CD14-positive monocyte (primary cell): ENCODE measurements at places on chromosomes 6 and 20.

DNA sequence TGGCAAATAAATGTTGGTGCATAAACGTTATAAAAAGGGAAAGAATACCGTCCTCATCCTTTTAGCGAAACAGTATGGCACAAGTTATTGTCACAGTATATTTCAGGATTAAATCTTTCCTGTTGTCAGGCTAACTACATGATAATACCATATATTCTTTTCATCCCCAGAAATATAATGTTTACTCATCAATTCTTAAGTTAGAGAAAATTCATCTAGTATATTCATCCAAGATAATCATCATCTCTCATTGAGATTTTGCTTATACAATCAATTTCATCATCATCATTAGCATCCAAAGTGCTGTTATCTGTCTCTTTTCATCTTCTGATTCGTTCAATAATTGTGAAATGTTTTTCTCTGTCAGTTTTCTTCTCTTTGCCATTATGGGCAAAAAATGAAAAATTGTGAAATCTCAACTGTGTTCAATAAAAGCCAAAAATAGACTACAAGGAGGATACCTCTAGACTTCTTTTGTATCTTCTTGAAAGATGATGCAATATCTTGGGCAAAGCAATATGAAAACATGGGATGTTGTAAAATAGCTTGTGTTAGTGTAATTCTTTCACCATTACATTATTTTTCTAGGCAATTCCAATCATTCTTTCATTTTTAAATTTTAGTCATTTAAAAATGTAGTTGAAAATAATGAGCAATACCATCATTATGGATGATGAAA, 2.6 kb downstream of the SPACA1 start:
- no peak for DNase-seq

- DNase-seq = peak; percentile 97
These were observed 3.7 kb upstream of the MMP9 start for GRCh38 chr20:46004889-46005473.

- DNase-seq = no peak
These were observed 21.5 kb upstream of the TMEM30A start for GRCh38 chr6:75306064-75306463.

- DNase-seq = no peak
These were observed 72.4 kb downstream of the L3MBTL3 start for GRCh38 chr6:130090796-130091195.

DNA sequence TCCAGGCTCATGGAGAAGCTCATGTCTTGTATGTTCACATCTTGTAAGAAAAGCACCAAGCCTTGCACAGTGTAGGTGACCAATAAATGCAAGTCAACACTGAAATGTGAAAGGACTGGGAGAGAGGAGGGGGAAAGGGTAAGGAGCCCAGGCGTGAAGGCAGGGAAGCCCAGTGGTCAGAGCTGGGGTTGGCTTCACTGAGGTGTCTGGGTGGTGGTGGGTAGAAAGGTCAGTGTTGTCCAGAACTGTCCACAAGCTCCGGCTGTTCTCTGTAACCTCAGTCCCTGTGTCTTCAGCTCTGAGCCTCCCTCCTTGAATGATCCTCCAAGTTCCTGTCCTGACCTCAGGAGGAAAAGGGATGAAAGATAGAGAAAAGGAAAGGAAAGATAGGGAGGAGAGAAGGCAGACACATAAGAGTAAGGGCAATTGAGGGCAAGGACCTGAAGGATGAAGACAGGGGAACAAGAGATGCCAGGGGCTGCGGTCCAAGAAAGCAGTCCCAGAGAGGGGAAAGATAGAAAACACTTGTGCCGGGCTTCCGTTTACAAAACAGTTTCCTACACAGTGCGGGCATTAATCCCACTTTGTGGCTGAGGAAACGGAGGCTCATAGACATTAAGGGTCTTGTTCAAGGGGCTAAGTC, 2.4 kb upstream of the TNXB start:
- DNase-seq = no peak

DNA sequence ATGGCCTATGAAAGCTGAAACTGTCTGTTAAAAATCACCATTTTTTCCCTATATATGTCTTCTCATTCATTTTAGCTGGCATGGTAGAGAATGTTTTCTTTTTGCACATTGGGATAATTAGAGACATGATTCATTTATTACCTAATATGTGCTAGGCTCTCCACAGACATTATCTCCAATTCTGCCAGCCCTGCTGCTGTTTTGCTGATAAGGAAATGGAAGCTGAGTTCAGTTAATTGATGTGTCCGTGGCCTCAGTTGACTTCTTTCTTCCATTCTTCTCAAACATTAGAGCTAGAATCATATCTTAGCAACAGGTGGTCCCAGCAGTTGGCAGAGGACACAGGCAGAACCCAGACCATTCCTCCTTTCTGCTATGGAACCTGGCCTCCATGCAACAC, 644.1 kb upstream of the CITED2 start:
- DNase-seq = no peak

DNA sequence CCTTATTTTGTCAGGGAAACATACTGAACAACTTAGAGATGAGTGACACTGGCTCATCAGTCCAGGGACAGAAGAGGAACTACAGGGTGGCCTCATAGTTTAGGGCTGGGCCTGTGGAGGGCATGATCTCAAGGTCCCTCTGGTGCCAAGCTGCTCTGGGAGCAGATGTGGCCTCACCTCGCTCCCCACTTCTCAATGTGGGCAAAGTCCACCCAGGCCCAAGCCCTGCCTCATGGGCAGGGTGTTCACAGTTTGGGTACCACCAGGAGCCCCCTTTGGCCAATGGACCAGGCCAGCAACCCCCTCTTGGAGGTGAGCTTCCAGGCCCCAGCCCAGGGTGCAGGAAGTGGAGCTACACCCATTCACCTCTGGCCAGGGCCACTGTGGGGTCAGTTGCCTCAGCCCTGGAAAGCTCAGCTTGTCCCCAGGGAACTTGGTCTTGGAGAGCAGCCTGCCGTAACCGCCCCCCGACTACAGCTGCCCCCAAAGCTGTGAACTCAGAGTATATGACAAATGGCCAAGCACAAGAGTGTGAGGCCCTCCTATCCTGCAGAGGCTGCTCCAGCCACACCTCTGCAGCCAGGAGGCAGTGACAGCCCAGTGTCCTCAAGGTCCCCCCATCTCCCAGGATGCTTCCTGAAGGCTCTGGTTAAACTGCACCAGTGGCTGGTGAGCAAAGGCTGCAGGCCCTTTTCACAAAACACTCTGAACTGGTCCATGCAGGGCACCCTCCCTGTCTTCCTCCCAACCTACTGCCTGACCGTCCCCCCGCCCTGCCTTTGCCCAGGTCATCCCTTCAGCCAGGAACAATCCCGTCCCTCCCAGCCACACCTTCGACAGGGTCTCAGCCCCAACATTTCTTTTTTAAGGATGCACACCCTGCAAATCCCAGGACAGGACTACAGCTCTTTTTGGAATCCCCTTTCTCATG, 3.6 kb downstream of the ADISSP start:
- peak; percentile 78 for DNase-seq

GRCh38 chr6:127289934-127290333, 23.3 kb downstream of the RNF146 start:
- no peak for DNase-seq

DNA sequence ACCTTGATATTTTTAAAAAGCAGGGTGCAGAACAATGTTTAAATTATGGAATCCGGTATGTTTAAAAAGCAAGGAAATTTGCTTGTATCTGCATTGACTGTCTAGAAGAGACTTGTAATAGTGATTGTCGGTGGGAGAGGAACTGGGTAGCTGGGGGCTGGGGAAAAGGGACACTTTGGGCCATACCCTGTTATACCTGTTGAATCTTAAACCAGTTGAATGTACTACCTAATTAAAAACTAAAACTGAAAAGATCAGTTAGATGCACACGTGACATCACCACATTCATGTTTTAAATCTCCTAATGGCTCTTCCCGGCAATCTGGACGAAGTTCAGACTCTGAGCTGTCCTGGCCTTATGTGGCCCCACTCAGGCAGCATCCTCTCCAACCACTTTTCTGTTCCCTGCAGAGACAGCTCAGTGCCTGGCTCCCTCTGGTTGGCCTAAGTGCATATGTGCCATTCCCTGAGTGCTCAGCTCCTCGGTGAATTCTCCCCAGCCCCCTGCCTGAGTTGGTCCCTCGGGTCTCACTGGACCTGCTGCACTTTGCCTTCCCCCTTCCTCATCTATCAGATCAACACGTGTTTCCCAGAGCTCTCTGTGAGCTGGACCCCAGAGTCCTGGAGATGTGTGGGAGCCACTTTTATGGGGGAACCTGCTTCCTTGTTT, 36.3 kb downstream of the SLC52A3 start:
- DNase-seq = no peak

GRCh38 chr6:160428818-160429619, 80.8 kb downstream of the SLC22A3 start:
- DNase-seq = no peak

DNA sequence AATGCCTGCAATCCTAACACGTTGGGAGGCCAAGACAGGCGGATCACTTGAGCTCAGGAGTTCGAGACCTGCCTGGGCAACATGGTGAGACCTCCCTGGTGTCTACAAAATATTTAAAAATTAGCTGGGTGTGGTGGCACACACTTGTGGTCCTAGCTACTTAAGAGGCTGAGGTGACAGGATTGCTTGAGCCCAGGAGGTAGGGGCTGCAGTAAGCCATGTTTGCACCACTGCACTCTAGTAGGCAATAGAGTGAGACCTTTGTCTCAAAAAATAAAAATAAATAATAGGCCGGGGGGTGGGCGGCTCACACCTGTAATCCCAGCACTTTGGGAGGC, 18.3 kb upstream of the RIPOR3 start:
- DNase-seq = no peak
